ENCODE measurements at places on chromosomes 13 and 19. TPM values are rescaled to one million over a fixed set of nuclear protein-coding genes. Genes with fewer than 3 reads are reported as not detected.

- peak overlapping the region; percentile 91 for H3K4me3 ChIP-seq
- no peak for DNase-seq
- H3K27ac ChIP-seq: peak overlapping the region; percentile 85
- no peaks in the 10 kb centered on the region for H3K27me3 ChIP-seq
- H3K4me1 ChIP-seq: no peaks in the 10 kb centered on the region
- H3K36me3 ChIP-seq: no peaks in the 10 kb centered on the region
Measured at GRCh38 chr19:6279620-6279930, 200 bp downstream of the MLLT1 start.

GRCh38 chr19:14214580-14214979 lies 8.6 kb upstream of the ADGRL1 start:
- H3K27ac ChIP-seq: no peak overlapping the region
- H3K4me1 ChIP-seq: no peaks in the 10 kb centered on the region
- H3K4me3 ChIP-seq: no peak overlapping the region

DNA sequence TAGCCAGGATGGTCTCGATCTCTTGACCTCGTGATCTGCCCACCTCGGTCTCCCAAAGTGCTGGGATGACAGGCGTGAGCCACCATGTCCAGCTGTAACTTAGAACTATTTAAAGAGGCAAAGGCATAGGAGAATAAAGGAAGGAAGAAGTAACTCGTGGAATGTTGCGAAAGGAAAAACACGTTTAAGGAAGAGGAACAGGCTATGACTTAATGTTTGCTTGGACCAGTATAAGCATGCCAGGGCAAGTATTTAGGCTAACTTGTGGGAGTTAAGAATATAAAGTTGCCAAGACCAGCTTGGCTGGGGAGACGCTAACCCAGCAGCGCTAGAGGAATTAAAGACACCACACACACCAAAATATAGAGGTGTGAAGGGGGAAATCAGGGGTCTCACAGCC lies 33.5 kb downstream of the ZNF844 start:
- DNase-seq: no peak
- no peak overlapping the region for H3K4me3 ChIP-seq
- peaks cover 2% of the 10 kb centered on the region for H3K4me1 ChIP-seq
- H3K27ac ChIP-seq: no peak overlapping the region
- no peaks in the 10 kb centered on the region for H3K27me3 ChIP-seq

DNA sequence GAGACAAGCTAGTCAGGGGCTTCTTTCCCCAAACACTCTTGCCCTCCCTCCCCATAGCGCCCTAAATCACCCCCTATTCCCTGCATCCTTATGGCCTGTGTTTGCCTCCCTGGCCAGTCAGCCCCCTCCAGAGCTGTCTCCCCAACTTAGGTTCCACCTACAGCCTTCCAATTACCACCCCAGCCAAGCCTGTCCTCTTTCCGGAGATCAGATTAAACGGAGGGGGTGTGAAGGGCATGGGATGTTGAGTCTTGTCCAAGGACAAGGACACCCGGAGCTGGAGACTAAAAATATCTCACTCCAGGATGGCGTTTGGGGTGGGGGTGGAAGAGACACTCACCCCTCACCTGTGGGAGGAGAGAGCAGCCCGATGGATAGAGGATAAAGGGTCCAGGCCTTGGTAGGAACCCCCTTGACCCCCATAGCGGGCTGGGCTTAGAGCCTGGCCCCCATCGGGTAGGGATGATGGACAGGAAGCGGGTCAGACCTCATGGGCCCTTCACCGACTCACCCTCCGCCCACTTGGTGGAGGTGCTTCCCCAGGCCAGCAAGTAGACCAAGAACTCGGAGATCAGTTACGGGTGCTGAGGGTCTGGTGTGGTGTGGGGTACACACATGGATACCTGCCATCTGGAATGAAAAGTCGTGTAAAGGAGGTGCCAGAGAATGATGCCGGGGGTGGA lies 6.0 kb downstream of the ZNF865 start:
- H3K36me3 ChIP-seq: peaks cover 44% of the 10 kb centered on the region
- peaks cover 30% of the 10 kb centered on the region for H3K4me1 ChIP-seq
- no peak overlapping the region for H3K4me3 ChIP-seq
- H3K27ac ChIP-seq: no peak overlapping the region
- no peaks in the 10 kb centered on the region for H3K27me3 ChIP-seq
- no peak for DNase-seq

DNA sequence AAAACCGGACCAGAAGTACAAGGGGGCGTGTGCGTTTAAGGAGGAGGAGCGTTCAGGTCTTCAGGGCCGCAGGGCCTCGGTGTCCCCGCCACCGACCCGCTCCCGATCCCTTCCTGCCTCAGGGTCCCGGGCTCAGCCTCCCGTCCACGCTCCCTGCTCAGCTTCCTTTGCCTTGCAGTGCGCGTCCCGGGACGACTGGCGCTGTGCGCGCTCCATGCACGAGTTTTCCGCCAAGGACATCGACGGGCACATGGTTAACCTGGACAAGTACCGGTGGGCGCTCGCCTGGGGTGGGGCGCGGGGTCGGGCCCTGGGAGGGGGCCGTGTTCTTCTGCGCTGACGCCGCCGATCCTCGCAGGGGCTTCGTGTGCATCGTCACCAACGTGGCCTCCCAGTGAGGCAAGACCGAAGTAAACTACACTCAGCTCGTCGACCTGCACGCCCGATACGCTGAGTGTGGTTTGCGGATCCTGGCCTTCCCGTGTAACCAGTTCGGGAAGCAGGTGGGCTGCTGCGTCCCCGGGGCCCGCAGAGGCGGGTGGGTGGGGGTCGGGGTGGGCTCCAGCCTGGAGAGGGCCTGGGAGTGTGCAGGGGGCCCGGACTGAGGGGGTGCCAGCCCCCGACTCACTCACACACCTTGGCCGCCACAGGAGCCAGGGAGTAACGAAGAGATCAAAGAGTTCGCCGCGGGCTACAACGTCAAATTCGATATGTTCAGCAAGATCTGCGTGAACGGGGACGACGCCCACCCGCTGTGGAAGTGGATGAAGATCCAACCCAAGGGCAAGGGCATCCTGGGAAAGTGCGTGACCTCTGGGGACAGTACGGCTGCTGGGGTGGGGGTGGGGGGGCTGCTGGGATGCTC lies 1.4 kb downstream of the GPX4 start:
- H3K4me1 ChIP-seq: peaks cover 46% of the 10 kb centered on the region
- no peak for DNase-seq
- peaks cover 36% of the 10 kb centered on the region for H3K36me3 ChIP-seq

GRCh38 chr13:42707586-42707985 lies 73.8 kb upstream of the FAM216B start:
- DNase-seq: no peak
- no peaks in the 10 kb centered on the region for H3K27me3 ChIP-seq
- H3K4me1 ChIP-seq: no peaks in the 10 kb centered on the region
- no peaks in the 10 kb centered on the region for H3K36me3 ChIP-seq
- no peak overlapping the region for H3K27ac ChIP-seq

- H3K36me3 ChIP-seq: no peaks in the 10 kb centered on the region
- DNase-seq: no peak
- no peak overlapping the region for H3K4me3 ChIP-seq
- no peaks in the 10 kb centered on the region for H3K27me3 ChIP-seq
- no peaks in the 10 kb centered on the region for H3K4me1 ChIP-seq
Measured at GRCh38 chr13:28452755-28453154, 42.2 kb downstream of the FLT1 start.

- H3K27me3 ChIP-seq: no peaks in the 10 kb centered on the region
- no peaks in the 10 kb centered on the region for H3K4me1 ChIP-seq
- no peak overlapping the region for H3K4me3 ChIP-seq
Measured at GRCh38 chr13:103156346-103156998, 90.3 kb upstream of the SLC10A2 start.

GRK1 gene
- total RNA-seq: not detected

TEX101 gene
- not detected for total RNA-seq
